Cerebellum (tissue), 4 donors: ENCODE measurements at places on chromosomes 7 and 10. TPM values are rescaled to one million over a fixed set of nuclear protein-coding genes. Genes with fewer than 3 reads are reported as not detected.
A peak's percentile ranks its signal among the peaks of the same experiment; 100 is the strongest.

DNA sequence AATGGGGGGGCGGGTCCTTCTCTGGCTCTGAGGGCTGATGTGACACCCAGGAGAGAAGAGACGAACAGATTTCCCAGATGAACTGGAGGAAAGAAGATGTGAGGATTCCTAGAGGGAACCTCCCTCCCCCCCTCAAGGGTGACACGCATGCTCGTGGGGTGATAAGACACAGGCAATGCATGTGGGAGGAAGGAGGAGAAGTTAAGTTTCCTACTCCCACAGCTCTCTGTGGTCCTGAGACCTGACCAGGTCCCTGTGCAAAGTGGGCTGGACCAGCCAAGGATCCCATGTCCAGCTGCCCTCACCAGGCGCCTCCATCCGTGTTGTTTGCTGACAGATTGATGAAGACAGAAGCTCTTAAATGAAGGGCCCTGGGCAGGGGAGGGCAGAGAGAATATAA, 112.6 kb downstream of the SH3PXD2A start:
- DNase-seq: no peak

GRCh38 chr10:129501652-129502436, 34.8 kb downstream of the MGMT start:
- no peak for DNase-seq

GRCh38 chr10:11874568-11875493, 51.7 kb downstream of the PROSER2 start:
- no peak for DNase-seq

GRCh38 chr10:71068861-71069271, 143.5 kb upstream of the UNC5B start:
- peak; percentile 75 for DNase-seq

DNA sequence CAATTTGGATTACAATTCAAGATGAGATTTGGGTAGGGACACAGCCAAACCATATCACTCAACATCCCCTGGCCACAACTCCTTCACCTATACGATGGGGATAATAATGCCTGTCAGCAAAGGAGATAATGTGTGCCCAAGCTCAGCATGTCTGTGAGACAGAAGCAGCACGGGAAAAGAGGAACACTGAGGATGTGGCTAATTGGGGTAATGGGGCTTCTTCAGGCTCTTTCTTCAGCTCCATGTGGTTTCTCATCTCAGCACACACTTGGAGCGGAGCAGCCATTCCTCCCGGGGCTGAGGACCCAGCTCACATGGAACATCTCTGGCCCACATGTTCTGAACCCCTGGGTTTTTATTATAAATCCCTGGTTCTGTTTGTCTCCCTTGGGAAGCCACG, 136.0 kb upstream of the NAMPT start:
- DNase-seq: no peak

DNA sequence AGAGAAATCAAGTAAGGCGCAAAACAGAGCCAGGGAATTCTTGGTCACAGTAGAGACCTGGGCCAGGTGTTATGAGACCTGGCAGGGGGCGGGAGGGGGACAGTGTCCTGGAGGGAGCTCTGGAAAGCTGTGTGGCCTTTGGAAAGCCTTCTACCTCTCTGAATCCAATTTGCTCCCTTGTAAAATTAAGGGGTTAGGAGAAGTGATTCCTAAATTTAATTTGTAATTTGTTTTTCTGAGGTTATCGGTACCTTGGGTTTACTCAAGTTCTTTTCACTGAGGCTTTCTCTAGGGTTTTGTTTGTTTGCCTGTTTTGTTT, 920.8 kb downstream of the TYW1 start:
- DNase-seq: no peak

GRCh38 chr7:155355745-155356144, 58.1 kb downstream of the INSIG1 start:
- no peak for DNase-seq

DNA sequence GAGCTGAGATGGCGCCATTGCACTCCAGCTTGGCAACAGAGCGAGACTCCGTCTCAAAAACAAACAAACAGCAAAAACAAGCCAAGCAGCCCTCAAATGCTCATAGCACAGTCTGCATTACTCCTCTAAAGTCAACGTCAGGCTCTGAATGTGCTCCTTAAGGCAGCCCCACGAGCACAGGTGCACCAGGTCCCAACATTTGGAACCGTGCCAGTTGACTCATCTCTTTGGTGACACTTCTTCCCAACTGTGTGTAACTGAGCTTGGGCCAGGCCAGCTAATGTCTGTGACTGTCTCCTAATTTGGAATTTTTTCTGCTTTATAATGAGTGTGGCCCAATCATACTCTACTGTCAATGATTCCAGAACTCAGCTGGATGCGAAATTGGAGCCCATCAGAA, 66.3 kb upstream of the EFCAB10 start:
- no peak for DNase-seq

- no peak for DNase-seq
Measured at GRCh38 chr10:112280205-112280921, 2.8 kb upstream of the TECTB start.

DNA sequence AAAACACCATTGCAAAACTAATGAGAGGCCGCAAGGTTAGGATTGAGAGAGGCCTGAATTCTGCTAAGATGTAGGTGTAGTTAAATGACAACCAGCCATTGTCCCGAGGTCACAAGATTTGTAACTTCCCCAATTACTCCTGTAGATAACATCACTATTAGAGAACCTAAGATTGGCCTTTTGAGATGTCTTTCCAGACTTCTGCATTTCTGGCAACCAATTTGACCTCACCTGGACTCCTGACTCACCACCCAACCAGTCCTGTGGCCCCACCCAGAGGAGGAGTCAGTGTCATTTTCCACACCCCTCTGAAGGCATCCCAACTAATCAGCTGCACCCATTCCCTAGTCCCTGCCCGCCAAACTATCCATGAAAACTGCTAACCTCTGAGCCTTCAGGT, 115.7 kb downstream of the PRKAG2 start:
- no peak for DNase-seq

- DNase-seq: no peak
Measured at GRCh38 chr7:10128748-10129147, 844.9 kb upstream of the PHF14 start.

- DNase-seq: peak; percentile 58
Measured at GRCh38 chr7:23712368-23713284, 2.6 kb downstream of the STK31 start.

DNA sequence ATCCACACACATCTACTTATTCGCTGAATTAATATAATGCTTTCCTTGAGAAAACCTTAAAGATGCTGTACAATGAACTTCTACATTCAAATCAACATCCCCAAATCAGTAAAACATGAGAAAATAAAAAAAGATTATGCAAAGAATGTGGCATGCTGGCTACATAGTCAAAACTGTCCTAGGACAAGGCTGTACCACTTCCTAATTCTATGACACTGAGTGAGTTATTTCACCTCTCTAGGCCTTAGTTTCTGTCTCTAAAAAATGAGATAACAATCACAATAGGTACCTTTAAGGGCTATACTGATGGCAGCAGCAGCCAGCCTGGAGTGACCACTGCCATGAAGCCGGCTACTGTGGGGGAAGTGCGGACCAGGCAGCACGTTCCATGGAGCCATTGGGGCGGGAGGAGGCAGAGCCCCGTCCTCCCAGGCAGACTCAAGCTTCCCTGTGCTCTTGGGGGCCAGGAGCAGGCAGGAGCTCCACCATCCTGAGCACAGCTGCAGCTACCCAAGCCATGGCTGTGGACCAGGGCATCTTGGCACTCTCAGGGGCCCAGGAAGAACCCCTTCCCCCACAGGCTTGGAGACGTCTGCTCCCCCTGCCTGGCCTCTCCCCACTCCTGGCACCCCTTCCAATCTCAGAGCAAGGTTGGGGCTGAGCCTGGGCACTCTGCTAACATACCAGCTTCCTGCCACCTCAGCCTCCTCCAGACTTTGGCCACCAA, 110.2 kb downstream of the ELAPOR2 start:
- DNase-seq: no peak

- peak; percentile 19 for DNase-seq
Measured at GRCh38 chr10:99711129-99711719, 20.7 kb downstream of the COX15 start.

ACSM6 gene
- not detected for total RNA-seq

ELAPOR2 gene
- total RNA-seq: 41.9 TPM

CYP51A1 gene
- total RNA-seq: 126 TPM

CDCA7L gene
- total RNA-seq: 24.7 TPM

ABCB1 gene
- 10.4 TPM for total RNA-seq

HMX3 gene
- not detected for total RNA-seq

CALML5 gene
- total RNA-seq: not detected

AKR1C8 gene
- 0.45 TPM for total RNA-seq

PLCE1 gene
- 15.0 TPM for total RNA-seq

CYP2C19 gene
- 0.36 TPM for total RNA-seq

SLC16A9 gene
- 19.9 TPM for total RNA-seq

TRIL gene
- total RNA-seq: 24.3 TPM
